ENCODE measurements at places on chromosomes 4 and X. TPM values are rescaled to one million over a fixed set of nuclear protein-coding genes. Genes with fewer than 3 reads are reported as not detected.

SPATA4 gene
- total RNA-seq, result 0.29 TPM

HSFX2 gene
- total RNA-seq, result 0.14 TPM

NONO gene
- total RNA-seq, result 432 TPM

REPS2 gene
- total RNA-seq, result 0.14 TPM

RAB28 gene
- total RNA-seq, result 19.5 TPM

SERPINA7 gene
- not detected for total RNA-seq

MAN2B2 gene
- 36.1 TPM for total RNA-seq

NUP62CL gene
- not detected for total RNA-seq

TMEM156 gene
- 3.7 TPM for total RNA-seq

MBNL3 gene
- total RNA-seq, result 11.0 TPM

NEUROG2 gene
- total RNA-seq, result not detected

ZMAT1 gene
- 0.72 TPM for total RNA-seq
